ACHN (cell line): ENCODE measurements at places on chromosomes 12 and 14.

DNA sequence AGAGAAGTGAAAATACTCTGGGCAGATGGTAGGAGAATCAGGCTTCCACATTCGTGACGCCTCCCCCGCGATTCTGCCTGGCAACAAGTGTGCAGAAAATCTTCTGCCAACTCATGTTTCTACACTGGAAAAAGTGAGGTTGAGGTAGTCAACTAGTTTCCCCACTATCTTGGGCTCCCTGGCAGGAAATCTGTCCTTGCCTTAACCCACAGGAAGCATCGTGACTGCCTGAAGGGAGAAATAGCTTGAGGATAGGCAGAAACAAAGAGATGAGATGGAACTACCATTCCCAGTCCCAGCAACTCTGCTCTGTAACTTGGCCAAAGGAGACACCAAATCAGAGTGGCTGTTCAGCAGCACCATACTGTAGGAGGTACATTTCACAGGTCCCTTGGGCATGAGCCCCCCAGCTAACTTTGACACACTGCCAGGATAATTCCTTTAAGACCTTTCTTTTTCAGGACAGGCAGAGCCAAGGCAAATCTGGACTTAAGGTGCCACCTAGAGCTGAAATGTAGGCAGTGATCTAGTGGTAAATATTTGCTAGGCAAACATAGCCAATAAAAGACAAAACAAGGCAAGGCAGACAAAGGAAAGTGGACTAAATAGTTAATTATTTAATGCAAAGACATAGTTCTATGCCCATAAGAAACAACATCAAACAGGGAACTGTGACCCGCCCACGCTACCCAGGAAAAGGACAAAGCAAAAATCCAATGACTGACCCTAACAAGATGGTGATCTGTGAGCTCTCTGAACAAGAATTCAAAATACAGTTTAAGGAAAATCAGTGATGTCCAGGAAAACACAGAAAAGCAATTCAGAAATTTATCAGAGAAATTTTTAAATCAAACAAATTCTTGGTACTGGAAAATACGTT lies 205.1 kb downstream of the PTPRO start:
- DNase-seq, result peak; percentile 49

- DNase-seq, result no peak
Measured at GRCh38 chr12:50333441-50333840, 50.1 kb upstream of the LIMA1 start.

- DNase-seq, result no peak
Measured at GRCh38 chr14:92813201-92813600, 19.1 kb downstream of the GOLGA5 start.

DNA sequence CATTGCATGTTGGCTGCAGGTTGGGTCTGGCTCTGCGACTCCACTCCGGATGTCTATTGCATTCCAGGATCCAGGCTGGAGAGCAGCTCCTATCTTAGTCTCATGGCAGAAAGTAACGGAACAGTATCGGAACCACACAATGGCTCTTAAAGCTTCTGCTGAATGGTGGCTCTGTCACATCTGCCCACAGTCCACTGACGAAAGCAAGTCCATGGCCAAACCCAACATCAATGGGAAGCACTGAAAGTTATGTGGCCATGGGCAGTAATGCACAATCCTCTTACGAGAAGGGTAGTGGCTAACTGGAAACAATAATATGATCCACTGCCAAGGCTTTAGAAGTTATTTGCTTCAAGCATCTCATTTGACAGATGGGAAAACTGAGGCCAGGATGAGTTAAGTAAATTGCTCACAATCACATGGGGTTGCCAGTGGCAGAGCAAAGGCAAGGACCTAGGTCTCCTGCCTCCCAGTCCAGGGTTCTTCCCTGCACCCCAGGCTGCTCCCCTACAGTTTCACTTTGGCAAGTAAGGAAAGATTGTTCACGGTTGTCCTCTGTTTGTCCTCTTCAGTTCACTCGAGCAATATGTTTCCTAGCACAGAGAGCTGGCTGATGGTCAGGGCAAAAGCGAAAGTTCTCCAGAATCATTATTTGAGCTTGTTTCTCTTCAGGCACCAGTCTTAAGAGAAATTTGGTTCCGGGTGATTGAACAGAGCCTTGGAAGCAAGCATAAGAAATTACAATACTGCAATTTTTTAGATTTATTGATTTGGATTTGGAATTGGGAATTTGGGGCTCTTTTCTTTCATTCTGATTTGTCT lies 54.2 kb downstream of the CKAP4 start:
- no peak for DNase-seq

GRCh38 chr12:4001841-4002240 lies 128.6 kb upstream of the PARP11 start:
- DNase-seq, result no peak

GRCh38 chr12:3453990-3454680 lies 36.9 kb upstream of the PRMT8 start:
- DNase-seq, result peak; percentile 96

DNA sequence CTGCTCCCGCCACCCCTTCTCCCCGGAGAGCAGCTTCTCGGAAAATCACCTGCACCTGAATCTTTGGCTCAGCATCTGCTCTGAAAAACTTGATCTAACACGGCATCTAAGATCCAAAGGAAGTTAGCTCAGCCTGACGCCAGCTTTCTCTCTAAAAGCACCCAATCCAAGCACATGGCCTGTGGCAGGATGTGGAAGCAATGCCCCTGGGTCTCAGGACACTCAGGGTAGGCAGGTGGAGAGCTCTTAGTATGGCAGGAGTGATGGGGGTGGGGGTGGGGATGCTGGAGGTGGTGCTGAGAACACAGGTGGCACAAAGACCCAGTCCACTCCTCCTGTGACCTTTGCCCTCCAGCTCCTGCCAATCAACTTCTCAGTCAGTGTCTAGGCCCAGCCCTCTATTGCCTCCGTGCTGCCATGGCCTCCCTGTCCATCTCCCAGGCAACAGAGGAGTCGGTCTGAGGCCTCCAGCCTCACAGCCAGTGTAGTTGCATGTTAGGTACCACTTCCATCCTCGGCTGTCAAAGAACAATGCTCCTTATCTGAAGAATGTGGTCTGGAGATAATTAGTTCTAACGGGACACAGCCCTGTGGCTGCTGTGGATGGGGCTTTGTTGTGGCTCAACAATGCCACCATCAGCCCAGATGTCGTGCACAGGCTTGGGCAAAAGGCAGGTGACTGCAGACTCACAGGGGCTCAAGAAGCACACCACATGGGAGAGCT lies 180.0 kb upstream of the C14orf180 start:
- no peak for DNase-seq

DNA sequence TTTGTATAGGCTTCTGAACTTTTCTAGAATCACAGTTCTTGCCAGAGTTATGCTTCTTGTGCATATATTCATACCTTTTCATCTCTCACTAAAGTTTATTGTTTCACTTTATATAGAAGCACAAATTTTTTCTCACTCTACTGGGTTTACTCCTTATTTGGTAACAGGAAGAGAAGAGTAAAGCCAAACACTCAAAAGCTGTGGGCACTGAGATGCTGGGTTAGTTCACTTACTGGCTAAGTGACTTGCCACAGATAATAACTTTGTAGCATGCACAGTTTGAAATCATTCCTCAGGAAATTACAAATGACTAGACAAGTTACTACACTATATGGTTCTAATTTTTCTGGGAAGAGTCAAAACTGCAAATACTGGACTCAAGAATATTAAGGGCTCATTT lies 7.8 kb downstream of the HIGD1C start:
- DNase-seq, result no peak

DNA sequence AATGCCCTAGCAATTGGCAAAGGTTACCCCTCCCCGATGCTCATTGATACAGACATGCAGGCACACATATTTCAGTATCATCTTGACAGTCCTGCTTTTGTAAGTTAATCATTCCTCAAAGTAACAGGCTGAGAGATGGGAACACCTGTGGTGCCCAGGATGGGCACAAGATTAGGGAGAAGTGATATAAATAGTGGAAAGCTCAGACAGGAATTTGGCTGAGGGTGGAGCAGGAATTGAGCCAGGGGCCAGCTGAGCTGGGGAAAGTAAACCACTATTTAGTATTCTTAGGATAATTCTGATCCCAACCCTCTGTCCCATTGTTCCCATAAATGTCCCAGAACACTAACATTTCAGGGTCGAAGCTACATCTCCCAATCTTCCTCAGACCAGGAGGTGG lies 38.3 kb downstream of the DAO start:
- DNase-seq, result no peak

DNA sequence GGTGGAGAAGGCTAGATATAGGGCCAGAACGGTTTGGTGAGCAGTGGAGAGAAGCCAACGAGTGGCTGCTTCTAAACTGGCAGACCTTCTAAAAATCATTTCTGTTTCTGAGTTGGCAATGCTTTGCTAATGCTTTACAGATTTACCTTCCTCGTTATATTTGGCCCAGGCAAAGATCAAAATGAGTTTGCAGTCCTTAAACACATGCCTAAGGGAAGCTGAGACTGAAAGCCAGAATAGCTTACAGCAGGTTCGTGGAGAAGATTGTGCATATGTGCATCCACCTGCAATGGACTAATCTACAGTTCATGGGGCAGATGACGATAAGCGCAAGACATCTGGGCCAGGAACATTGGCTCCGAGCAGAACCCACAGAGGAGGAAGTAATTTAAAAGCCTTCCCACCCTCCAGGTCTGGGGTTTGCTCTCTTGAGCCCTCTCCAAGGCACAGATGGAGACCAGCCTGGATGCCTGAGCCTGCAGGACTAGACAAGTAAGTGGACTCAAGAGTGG lies 99.4 kb downstream of the NINJ2 start:
- no peak for DNase-seq

GRCh38 chr12:44689587-44689986 lies 186.5 kb downstream of the NELL2 start:
- DNase-seq, result no peak

GRCh38 chr12:113934060-113934814 lies 31.9 kb downstream of the RBM19 start:
- no peak for DNase-seq

- no peak for DNase-seq
Measured at GRCh38 chr12:31326736-31327659, 1.0 kb upstream of the SINHCAF start.

- no peak for DNase-seq
Measured at GRCh38 chr14:87005280-87005679, 987.7 kb downstream of the GALC start.

DNA sequence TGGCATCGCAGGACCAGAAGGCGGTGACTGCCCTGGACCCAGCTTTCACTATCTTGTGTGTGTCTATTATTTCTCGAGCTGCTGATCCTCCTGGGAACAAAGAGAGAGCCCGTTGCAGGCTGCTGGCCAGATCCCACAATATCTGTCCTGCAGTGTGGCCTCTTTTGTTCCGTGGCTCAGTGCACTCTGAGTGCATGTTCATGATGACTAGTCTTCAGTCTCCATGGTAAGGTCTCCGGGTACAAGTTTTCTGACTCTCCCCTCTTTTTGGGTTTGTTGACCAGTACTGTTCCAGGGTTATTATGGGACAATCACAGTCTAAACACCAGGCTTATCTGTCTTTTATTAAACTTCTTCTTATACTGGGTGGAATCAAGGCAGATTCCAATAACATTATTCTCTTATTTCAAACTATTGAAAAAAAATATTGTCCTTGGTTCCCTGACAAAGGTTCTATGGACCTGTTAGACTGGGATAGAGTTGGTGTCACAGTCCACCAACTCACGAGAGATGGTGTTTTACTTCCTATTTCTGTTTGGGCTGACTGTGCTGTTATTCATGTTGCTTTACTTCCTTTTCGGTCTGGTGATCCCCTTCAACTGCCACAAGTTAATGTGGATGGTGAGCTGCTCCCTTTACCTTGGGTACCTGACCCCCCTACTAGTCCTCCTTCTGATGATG lies 192.9 kb upstream of the ALG10B start:
- DNase-seq, result no peak

DNA sequence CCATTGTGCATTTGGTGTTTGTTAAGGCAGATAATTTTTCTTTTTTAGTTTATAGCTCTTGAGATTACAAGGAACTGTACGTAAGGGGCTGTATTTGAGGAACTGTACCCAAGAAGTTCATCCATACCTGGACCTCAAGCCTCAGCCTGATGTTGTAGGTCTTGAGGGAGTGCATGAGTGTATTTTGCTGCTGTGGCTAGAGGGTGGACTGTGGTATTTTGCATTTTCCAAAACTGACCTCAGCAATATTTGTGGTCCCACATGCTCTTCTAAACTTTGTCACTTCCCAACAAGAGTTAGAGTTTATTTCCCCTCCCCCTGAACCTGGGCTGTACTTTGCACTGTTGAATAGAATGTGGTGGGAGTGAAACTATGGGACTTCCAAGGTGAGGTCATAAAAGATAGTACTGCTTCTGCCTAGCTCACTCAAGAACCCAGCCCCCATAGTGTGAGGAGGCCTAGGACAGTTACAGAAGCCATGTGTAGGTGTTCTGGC lies 42.2 kb upstream of the FBXO33 start:
- no peak for DNase-seq

GRCh38 chr14:92511453-92512238 lies 1.9 kb upstream of the RIN3 start:
- DNase-seq, result peak; percentile 88

DNA sequence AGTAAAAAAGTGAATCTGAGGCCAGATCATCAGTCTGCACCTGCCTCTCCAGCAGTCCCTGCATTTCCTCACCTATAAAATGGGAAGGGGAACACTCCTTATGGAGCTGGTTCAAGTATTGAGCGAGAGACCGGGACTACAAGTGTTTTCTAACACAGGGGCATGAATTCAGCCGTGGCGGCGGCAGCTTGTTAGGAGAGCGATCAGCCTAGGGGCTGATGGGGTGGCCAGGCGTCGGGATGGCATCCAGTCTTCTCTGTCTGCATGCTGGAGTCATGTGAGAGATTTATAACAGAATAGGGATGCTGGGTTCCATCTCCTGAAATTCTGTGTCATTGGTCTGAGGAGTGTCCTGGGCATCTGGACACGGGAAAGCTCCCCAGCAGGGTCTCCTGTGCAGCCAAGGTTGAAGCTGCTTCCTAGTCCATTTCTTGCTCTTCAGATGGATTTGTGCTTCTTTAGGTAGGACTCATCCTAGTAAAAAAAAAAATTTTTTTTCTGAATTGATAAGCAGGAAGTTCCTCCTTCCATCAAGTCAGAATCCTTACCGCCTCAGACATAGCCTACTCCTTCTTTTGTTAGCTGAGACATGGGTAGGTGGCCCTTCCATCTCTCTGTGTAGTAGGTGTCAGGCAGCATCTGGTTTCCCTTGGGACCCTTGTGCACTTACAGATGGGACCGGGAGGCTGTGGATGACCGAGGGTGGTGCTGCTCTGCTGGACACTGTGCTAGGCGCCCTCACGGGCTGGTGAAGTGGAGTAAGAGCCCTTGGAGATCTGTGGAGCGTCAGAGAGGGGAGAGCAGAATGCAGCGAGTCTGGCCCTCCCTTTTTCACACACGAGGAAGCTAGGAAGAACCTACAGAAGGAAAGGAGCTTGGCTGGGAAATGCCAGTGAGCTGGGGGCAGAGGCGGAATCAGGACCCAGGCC lies 146.7 kb downstream of the TSPAN9 start:
- DNase-seq, result no peak

- no peak for DNase-seq
Measured at GRCh38 chr12:29569132-29569757, 71.8 kb upstream of the OVCH1 start.

- no peak for DNase-seq
Measured at GRCh38 chr12:123888989-123889388, 83.6 kb downstream of the CCDC92 start.
